ENCODE measurements at places on chromosomes 12 and 14.

- H3K36me3 ChIP-seq: peaks cover 5% of the 10 kb centered on the region
- H3K4me3 ChIP-seq: peak overlapping the region; percentile 15
- no peak for DNase-seq
- no peaks in the 10 kb centered on the region for H3K27me3 ChIP-seq
These were observed 90.0 kb downstream of the BCL11B start for GRCh38 chr14:99181804-99182520.

DNA sequence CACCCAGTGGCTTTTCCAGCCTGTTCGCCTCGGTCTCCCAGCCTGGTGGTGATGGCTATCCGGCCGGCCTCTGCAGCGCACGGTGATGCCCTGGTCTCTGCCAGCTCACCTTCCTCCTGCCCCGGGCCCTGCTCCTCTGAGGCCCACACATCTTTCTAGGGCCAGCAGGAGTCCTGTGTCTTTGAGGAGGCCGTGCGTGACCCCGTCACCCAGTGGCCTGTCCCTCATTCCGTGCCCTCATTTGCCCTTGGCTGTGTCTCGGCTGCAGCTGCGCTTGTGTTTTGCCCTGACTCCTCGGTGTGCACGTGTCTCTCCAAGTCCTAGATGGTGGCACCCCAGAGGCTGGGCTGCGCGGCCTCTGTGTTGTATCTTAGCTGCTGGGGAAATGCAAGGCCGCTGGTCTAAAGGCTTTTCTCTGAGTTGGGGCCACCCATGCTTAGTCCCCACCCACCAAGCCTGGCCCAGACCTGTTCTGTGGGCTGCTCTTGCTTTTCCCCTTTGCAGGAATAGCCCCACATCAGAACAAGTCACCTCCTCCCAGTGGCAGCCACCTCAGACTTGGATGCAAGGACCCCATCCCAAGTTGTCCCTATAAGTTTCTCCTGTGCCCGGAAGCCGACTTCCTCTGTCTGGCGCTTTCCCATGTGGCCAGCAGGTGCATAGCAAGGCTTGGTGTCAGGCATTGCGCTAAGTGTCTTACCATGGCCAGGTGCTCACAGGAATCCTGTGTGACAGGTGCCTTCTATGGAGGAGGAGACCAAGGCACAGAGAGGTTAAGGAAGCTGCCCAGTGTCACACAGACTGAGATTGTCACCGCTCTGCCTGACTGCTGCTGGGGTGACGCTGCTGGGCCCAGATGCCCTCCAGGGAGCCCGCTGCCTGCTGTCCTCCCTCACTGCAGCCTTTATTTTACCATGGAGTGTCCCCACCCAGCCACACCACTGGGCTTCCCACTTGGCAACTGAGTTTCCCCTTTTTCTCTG lies 64.5 kb downstream of the TSPAN9 start:
- H3K27me3 ChIP-seq: no peaks in the 10 kb centered on the region
- no peak overlapping the region for H3K27ac ChIP-seq
- H3K4me1 ChIP-seq: no peaks in the 10 kb centered on the region
- no peak overlapping the region for H3K4me3 ChIP-seq
- no peak for DNase-seq

DNA sequence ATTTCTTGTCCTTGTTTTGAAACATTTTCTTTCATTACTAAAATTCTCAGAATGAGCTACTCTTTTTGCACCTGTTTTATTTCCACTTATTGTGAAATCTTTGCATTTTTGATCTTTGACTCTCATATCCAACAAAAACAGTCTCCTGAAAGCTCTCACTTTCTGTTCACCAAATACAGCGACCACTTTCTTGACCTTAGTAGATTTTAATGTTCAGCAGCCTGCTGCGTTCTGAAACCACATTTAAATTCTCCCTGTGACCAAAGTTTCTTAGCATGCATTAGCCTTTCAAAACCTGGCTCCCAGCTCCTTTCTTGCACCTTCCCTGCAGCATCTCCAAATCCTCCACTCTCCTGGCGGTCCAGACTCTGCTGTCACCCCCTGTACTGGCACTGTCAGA lies 404.4 kb upstream of the PDE3A start:
- no peak overlapping the region for H3K4me3 ChIP-seq
- no peak for DNase-seq
- no peak overlapping the region for H3K27ac ChIP-seq
- H3K27me3 ChIP-seq: no peaks in the 10 kb centered on the region
- H3K36me3 ChIP-seq: no peaks in the 10 kb centered on the region
- no peaks in the 10 kb centered on the region for H3K4me1 ChIP-seq

DNA sequence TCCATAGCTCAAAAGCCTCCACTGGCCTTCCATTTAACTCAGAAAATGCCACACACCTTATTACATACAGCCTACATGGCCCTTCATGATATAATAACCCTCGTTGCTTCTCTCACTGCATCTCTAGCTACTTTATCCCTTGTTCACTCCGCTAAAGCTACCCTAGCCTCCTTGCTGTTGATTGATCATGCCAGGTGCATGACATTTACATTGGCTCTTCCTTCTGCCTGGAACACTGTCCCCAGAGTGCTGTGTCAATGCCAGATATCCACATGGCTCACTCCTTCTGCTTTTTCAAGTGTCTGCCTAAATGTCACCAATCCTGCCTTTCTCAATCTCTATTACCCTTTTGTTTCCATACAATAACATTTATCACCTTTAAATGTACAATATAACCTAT lies 58.3 kb downstream of the CAND1 start:
- no peaks in the 10 kb centered on the region for H3K36me3 ChIP-seq
- H3K27me3 ChIP-seq: no peaks in the 10 kb centered on the region
- no peaks in the 10 kb centered on the region for H3K4me1 ChIP-seq
- no peak overlapping the region for H3K4me3 ChIP-seq
- no peak for DNase-seq

- H3K27ac ChIP-seq: no peak overlapping the region
- no peaks in the 10 kb centered on the region for H3K36me3 ChIP-seq
- DNase-seq: no peak
- peaks cover 12% of the 10 kb centered on the region for H3K4me1 ChIP-seq
- H3K27me3 ChIP-seq: no peaks in the 10 kb centered on the region
These were observed 2.8 kb upstream of the ZC2HC1C start for GRCh38 chr14:75066691-75067090.

GRCh38 chr12:49644620-49644994 lies 21.2 kb downstream of the PRPF40B start:
- no peak overlapping the region for H3K27ac ChIP-seq
- DNase-seq: peak; percentile 89
- peaks cover 17% of the 10 kb centered on the region for H3K4me1 ChIP-seq
- H3K36me3 ChIP-seq: peaks cover 9% of the 10 kb centered on the region
- H3K27me3 ChIP-seq: no peaks in the 10 kb centered on the region
- H3K4me3 ChIP-seq: no peak overlapping the region

DNA sequence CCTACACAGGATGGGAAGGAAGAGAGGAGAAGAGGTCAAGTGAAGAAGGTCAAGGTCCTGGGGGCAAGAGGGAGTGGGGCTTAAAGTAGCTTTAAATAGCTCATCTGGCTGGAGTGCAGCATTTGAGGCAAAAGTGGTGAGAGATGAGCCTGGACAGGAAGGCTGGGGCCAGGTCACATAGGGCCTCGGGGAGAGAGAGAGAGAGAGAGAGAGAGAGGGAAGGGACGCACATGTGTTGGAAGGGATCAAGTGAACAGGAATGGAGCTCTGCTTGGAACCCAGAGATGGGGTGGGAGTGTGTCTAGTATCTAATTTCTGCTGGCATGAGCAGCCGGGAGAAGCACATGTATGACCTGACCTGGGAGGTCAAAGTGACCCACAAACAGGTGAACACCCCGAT lies 407.5 kb downstream of the MED13L start:
- no peaks in the 10 kb centered on the region for H3K36me3 ChIP-seq
- H3K4me1 ChIP-seq: no peaks in the 10 kb centered on the region
- no peaks in the 10 kb centered on the region for H3K27me3 ChIP-seq
- DNase-seq: no peak
- H3K27ac ChIP-seq: no peak overlapping the region
- no peak overlapping the region for H3K4me3 ChIP-seq

DNA sequence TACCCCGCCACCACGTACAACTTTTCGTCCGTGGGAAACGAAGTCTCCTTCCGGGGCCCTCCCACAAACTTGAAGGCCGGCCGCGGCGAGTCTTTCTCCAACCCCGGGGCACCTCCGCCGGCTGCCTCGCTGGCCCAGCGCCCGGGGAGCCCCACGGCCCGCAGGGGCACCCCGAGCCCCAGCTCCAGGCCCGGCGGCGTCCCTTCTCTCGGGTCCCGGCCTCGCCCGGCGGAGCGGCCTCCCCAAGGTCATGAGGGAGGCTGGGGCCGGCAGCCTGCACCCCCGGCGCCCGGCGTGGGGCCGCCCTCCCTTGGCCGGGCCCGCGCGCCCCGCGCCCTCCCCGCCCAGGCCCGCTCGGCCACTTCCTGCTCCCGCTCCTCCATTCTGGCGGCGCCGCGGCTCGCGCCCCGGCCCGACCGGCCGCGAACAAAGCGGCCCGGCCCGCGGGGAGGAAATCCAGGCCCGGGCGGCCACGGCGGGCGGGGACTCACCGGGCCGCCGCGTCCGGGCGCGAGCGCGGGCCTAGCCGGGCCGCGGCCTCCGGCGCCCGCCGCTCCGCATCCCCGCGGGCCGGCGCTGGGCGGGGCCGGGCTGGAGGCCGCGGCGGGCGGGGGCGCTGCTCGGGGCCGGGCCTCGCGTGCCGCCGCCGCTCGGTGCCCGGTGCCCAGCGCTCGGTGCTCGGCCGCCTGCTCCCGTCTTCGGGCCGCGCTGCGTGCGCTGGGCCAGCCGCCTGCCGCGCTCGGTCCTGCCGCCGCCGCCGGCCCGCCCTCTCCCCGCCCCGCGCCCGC lies at the start of gene AKT1:
Gene AKT1 (minus strand): TSS at position 756 of the 788 bp plus-strand sequence. CDS start 3,105 bp downstream, outside the sequence.
- H3K27me3 ChIP-seq: no peaks in the 10 kb centered on the region
- H3K4me3 ChIP-seq: peak within 1 kb of the TSS; percentile 52
- peaks cover 4% of the 10 kb centered on the region for H3K36me3 ChIP-seq
- peaks cover 36% of the 10 kb centered on the region for H3K4me1 ChIP-seq

- H3K4me1 ChIP-seq: no peaks in the 10 kb centered on the region
- no peak for DNase-seq
- H3K27ac ChIP-seq: no peak overlapping the region
- no peaks in the 10 kb centered on the region for H3K36me3 ChIP-seq
- H3K27me3 ChIP-seq: no peaks in the 10 kb centered on the region
These were observed 1044.5 kb upstream of the NOVA1 start for GRCh38 chr14:27642251-27642866.

DNA sequence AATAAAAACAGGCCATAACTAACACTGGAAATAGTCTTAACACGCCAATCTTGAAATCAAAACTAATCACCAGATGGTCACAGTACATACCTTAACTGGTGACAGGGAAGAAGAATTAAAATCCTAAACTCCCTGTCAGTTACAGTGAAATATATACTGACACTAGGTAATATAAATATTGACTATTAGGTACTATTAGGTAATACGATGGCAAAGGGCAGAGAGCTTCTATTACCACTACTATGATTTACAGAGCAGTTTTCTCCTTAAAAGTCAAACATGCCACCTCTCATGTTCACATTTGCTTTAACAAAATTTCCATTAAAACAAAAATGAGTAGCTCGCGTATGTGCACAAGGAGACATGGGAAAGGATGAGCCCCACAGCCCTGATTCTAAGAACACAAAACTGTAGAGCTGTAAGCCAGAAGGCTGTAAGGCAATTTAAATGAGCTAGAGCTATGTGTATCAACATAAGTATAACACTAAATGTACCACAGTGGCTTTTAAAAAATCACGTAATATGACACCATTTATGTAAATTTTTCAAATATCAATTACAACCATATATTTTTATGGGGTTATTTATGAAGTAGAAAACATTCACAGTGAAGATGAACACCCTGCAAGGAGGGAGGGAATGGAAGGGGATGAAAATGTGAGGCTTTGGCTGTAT lies 19.1 kb downstream of the SETD3 start:
- H3K27ac ChIP-seq: no peak overlapping the region
- H3K4me3 ChIP-seq: no peak overlapping the region
- no peaks in the 10 kb centered on the region for H3K4me1 ChIP-seq
- peaks cover 41% of the 10 kb centered on the region for H3K36me3 ChIP-seq
